Coronary artery (tissue), 2 donors: ENCODE measurements at places on chromosomes 5 and 9.

- DNase-seq: no peak
Measured at GRCh38 chr9:17870722-17871121, 291.9 kb downstream of the SH3GL2 start.

DNA sequence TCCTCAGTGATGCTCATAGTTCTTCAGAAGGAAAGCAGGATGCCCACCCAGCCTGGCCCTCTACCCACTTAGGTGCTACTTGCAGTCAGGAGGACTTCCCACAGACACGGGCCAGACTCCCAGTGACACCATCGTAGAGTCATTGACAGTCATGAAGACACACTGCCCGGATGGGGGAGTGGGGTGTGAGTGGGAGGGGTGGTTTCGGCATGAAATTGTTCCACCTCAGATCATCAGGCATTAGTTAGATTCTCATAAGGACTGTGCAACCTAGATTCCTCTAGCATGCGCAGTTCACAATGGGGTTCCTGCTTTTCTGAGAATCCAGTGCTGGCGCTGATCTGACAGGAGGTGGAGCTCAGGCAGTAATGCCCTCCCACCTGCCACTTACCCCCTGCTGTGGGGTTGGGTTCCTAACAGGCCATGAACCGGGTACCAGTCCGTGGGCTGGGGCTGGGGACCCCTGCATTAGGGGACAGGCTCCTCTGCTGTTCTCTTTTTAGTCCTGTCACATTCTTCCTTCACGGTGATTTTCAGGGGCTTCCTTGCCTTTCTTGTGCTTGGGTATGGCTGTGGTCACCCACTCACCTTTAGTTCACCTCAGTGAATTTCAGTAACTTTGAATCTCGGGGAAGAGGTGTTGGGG is 88.2 kb upstream of the ANKRD55 start:
- no peak for DNase-seq

- DNase-seq: no peak
Measured at GRCh38 chr9:116369706-116370105, 216.1 kb downstream of the PAPPA start.

DNA sequence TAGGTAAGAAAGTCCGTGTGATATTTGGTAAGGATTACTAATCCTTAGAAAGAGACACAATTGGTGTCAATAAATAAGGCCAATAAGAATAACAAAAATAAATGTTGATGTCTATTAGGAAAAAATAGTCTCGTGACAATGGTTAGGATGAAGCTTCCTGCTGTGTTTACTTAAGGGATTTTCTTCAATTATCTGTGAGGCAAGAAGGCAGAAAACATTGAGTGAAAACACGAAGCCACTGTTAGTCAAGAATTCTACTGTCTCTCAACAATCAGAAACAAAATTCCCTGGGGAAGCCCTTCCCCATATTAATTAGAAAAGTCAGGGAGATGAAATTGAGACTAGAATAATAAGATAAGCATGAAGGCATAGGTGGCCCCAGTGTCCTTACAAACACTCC is 149.0 kb downstream of the SYK start:
- DNase-seq: no peak

- no peak for DNase-seq
Measured at GRCh38 chr9:126208216-126208758, 118.3 kb upstream of the MVB12B start.

- DNase-seq: no peak
Measured at GRCh38 chr9:29060041-29060440, 1486.8 kb upstream of the C9orf72 start.

- no peak for DNase-seq
Measured at GRCh38 chr5:179974946-179975712, 67.4 kb upstream of the TBC1D9B start.

DNA sequence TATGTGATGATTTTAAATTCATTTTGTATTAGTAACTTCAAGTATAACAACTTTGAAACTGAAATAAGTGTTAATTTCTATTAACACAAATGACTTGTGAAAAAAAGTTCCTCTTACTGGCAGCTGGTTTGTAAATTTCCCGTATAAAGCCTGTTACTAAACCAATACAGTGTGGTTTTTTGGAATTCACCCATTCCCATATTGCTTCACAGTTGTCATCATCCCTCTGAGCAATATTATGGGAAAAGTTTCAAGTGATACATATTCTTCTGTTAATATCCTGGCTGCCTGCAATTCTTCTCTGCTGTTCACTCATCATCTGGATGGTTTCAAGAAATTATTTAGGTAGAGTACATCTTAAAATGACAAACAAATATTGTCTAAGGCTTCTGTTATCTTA is 1185.1 kb upstream of the C9orf72 start:
- no peak for DNase-seq

DNA sequence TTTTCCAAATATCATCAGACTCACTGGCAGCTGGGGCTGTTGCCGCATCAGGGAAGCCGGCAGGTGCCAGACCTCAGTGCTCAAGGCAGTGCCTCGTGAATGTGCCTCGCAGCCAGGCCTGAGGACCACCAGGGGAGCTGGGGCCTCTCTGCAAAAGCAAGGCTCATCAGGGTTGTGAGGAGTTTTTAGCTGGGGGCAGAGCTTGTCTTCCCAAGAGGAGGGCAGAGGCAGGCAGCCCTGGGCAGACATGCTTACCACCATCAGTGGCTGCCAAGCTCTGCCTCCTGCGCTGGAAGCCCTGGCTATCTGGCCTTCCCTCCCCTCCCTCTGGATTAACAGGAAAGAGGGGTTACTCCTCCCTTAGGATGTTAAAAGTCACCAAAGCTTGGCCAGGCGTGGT is 8.8 kb upstream of the TBC1D9B start:
- no peak for DNase-seq

- DNase-seq: no peak
Measured at GRCh38 chr5:62208218-62208852, 97.7 kb upstream of the KIF2A start.

DNA sequence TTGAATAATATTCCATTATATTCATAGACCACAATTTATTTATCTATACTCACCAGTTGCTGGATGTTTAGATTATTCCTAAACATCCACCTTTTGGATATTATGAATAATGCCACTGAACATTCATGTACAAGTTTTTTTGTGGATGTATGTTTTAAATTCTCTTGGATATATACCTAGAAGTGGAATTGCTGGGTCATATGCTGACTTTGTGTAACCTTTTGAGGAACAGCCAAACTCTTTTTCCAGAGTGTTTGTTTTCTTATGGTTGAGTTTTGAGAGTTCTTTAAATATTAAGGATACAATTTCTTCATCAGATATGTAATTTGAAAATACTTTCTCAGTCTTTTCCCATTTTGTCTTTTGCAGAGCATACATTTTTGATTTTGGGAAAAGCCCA is 2.7 kb downstream of the VPS13A start:
- no peak for DNase-seq

DNA sequence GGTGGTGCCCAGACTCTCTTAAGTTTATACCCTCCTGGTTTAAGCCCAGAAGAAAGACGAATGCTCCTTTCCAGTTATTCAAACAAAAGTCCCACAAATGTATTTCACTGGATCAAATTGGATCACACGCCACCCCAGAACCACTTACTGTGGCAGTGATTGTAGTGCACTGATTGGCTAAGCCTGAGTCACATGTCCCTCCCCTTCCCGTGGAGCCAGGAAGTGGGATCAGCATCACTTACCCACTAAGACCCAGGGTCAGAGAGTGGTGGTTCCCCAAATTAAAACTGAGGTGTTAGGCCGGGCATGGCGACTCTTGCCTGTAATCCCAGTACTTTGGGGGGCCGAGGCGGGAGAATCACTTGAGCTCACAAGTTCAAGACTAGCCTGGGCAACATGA is 29.5 kb upstream of the CCDC180 start:
- DNase-seq: no peak

- DNase-seq: no peak
Measured at GRCh38 chr9:92749934-92750315, 14.7 kb downstream of the BICD2 start.

- DNase-seq: no peak
Measured at GRCh38 chr5:160134332-160134731, 15.1 kb upstream of the PWWP2A start.

DNA sequence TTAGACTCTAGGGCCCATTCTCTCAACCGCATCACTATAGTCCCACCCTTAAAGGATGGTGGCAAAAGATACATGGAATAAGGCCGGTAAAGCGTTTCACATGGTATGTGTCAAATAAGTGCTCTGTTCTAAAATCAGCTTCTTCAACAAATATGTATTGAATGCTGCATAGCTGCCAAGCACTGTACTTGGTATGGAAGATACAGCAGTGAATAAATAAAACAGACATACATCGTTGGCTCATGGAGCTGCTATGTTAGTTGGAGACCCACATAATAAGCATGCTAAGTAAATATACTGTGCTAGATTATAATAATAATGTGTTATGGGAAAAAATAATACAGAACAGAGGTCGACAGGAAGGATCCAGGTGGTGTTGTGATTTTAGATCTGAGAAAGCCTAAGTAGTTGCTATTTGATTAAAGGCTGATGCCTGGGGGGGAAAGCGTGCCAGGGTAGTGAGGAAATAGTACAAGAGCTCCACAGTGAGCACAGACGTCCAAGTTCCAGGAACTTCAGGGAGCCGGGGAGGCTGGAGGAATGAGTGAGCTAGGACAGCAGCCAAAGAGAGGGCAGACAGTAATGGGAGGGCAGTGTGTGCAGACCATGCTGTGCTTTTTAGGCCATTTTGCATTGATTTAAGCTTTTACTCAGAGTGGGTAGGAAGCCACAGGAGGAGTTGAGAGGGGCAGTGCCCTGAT is 93.7 kb downstream of the JAKMIP2 start:
- no peak for DNase-seq

DNA sequence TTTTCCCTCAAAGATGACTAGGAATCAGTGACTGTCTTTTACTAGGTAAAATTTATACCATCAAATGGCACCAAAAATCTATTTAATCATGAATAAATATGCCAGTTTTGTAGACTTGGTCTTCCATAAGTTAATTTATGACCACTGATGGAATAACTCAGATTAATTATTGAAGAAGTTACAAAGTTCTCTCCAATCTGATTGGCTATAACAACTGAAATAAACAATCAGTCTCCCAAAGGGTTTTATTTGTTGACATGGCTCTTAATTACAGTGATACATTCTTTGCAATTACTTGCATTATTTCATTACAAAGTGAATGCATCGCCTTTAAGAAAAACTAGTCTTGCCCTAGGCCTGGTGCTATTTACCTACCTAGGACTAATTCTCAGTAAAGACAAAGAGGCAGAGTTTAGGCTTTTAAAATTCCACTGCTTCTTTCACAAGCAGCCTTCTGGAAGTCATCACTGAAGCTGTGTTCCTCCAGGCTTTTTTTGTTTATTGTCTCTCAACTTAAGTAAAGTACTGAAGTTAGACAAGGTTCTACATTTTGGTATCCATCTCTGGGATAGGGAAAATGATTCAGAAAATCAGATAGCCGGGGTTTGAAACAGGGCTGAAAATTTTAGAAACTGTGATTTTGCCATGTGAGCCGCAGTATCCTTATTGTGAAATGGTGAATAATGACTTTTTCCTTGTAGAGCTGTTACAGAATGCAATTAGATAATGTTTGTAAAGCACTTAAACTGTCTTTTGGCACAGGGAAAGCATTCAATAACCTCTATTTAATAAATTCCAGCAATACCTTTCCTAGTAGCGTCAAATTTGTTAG is 2.5 kb downstream of the STOM start:
- no peak for DNase-seq

- DNase-seq: no peak
Measured at GRCh38 chr9:128696923-128697707, 5.2 kb upstream of the PKN3 start.

GRCh38 chr5:178325679-178326373 is 93.2 kb upstream of the PHYKPL start:
- DNase-seq: no peak

GRCh38 chr5:77129391-77129990 is 42.4 kb upstream of the ZBED3 start:
- DNase-seq: no peak

- no peak for DNase-seq
Measured at GRCh38 chr5:166979307-166979895, 1312.0 kb upstream of the WWC1 start.

- no peak for DNase-seq
Measured at GRCh38 chr5:154779105-154779504, 23.9 kb downstream of the LARP1 start.

- DNase-seq: no peak
Measured at GRCh38 chr5:116441223-116441622, 133.4 kb downstream of the SEMA6A start.

DNA sequence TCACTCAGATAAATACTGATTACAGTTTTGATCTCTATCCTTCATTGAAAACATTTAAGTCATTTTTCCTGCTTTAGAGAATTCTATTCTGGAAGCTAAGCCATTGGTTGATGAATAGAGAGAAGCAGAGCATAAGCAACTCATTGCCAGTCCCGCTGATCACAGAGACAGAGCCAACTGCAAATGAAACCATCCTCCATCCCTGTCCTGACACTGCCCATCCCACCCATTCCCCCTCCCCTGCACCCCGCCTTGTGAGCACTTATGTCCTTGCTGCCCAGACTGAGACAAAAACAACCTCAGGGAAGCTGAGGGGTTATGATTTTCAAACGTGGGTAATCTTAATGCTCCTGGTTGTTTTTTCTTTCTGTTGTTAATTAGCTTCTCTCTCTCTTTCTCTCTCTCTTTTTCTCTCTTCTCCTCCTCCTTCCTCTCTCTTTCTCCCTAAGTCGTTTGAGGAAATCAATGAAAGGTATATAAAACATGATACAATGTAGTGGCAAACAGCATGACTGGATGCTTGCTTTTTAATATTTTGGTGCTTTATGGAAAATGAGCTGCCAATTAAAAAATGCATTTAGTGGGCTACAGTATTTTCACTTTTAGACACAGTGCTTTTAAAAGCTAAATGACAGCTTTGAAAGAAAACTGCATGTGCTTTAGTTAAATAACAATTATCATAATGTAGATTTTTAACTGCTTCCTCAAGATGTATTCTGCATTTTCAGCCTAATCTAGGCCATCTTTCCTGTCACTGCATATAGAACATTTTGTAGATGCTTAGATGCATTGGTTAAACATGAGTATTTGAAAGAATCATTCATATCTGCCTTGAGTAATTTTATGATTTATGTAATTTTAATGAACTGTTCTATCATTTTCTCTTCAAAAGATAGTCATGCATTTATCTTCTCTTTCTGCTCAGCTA is 57.3 kb downstream of the CMYA5 start:
- DNase-seq: no peak

DNA sequence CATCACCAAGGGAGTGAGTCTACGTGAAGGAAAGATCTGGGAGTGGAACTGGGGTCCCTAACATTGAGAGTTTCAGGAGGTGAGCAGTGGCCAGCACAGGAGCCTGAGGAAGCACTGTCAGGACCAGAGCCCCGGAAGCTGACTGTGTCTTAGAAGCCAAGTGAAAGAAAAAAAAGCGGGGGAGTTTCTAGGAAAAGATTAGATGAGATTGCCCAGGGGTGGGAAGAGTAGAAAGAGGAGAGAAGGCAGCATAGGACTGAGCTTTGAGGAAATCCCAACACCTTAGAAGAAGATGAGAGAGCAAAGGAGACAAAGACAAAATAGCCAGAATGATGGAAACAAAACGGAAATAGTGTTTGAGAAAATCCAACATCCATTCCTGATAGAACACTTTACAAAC is 37.0 kb upstream of the LRRTM2 start:
- no peak for DNase-seq

DNA sequence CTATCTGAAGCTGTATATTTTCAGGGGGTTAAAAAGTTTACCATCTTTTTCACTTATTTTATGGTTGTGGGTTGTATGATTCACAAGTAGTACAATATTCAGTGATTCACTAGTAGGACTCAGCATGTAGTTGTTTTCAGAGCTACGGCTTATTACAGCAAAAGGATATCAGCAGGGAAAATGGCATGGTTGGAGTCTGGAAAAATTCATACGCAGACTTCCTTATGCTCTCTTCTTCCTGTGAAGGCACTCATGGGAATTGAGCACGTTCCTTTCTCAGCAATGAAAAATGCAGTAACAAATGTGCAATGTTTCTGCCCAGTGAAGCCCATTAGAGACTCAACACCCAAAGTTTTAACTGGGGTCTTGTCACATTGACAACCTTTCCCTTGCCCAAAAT is 250.5 kb downstream of the KCNN2 start:
- no peak for DNase-seq
